ENCODE measurements at places on chromosomes 4 and X. TPM values are rescaled to one million over a fixed set of nuclear protein-coding genes. Genes with fewer than 3 reads are reported as not detected.

- DNase-seq: no peak
These were observed 7.3 kb upstream of the DAPP1 start for GRCh38 chr4:99809326-99809725.

GRCh38 chrX:139720979-139721378 is 13.0 kb upstream of the MCF2 start:
- no peak for DNase-seq

- no peak for DNase-seq
These were observed 3.8 kb upstream of the RPS6KA3 start for GRCh38 chrX:20270562-20270890.

DNA sequence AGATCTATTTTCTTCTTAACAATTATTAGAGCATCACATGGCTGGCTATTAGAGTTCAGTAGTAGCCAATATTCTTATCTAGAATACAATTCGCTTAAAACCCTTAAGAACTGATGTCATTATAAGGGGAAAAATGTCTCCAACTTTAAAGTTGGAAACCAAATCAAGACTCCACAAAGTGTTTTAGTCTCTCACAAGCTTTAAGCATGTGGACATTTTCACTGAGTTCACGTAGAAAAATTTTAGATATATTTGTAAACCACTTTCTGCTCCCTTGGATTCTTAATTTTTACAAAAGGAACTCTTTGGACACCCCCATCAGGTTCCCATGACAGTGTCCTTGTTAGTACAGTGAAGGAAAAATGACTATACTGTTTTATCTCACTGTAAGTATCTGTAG is 123.9 kb upstream of the NAP1L5 start:
- no peak for DNase-seq

- no peak for DNase-seq
These were observed 85.3 kb upstream of the MAML3 start for GRCh38 chr4:140239311-140239710.

- DNase-seq: no peak
These were observed 29.5 kb downstream of the TMEM131L start for GRCh38 chr4:153495480-153496193.

GRCh38 chr4:77156912-77157858 is at the start of gene CCNG2:
Gene CCNG2 (plus strand): TSS chr4:77157207. CDS start chr4:77158533, 1,326 bp downstream.
- peak; percentile 93 for DNase-seq

DNA sequence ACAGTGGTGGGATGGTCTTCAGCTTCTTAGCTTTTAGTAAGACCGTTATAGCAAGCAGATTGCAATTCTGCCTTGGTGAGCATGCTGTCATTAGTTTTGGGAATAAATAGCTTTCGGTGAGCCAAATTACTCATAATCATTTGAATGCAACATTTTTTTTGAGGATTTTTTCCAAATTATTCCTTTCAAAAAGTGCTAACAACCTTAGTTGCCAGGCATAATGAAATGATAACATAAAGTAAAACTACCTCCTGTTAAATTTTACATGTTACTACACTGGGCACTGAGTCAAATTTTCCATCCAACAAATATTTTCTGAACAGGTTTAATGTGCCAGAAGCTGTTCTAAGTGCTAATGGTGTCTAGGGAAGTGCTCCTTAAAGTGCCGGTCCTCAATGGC is 15.8 kb upstream of the NPFFR2 start:
- no peak for DNase-seq

- no peak for DNase-seq
These were observed 41.6 kb upstream of the PPARGC1A start for GRCh38 chr4:23931489-23931830.

Gene ZBTB33
- total RNA-seq: 16.3 TPM

Gene SPIN2B
- 8.6 TPM for total RNA-seq

Gene AFF2
- 21.3 TPM for total RNA-seq

Gene FAM184B
- total RNA-seq: 0.08 TPM

Gene SLC9B1
- total RNA-seq: 27.2 TPM

Gene DCAF16
- 48.0 TPM for total RNA-seq
